ENCODE measurements at places on chromosomes 16 and 17.

- no peak overlapping the region for H3K27ac ChIP-seq
- H3K27me3 ChIP-seq = no peaks in the 10 kb centered on the region
- H3K36me3 ChIP-seq = no peaks in the 10 kb centered on the region
- no peak overlapping the region for H3K4me3 ChIP-seq
- no peak for DNase-seq
These were observed 63.7 kb upstream of the MRTFB start for GRCh38 chr16:14007450-14007849.

GRCh38 chr16:14194721-14195120 lies 123.6 kb downstream of the MRTFB start:
- H3K27ac ChIP-seq = no peak overlapping the region
- H3K27me3 ChIP-seq = no peaks in the 10 kb centered on the region
- no peaks in the 10 kb centered on the region for H3K36me3 ChIP-seq

GRCh38 chr16:12507366-12507765 lies 296.3 kb downstream of the CPPED1 start:
- no peaks in the 10 kb centered on the region for H3K27me3 ChIP-seq
- DNase-seq = no peak
- H3K4me3 ChIP-seq = no peak overlapping the region
- H3K36me3 ChIP-seq = no peaks in the 10 kb centered on the region
- no peak overlapping the region for H3K27ac ChIP-seq

- H3K4me3 ChIP-seq = peak overlapping the region; percentile 54
- H3K36me3 ChIP-seq = no peaks in the 10 kb centered on the region
- H3K4me1 ChIP-seq = peaks cover 4% of the 10 kb centered on the region
- H3K27ac ChIP-seq = no peak overlapping the region
- H3K27me3 ChIP-seq = peaks cover 45% of the 10 kb centered on the region
These were observed 998 bp upstream of the PRKCA start for GRCh38 chr17:66301367-66301863.

DNA sequence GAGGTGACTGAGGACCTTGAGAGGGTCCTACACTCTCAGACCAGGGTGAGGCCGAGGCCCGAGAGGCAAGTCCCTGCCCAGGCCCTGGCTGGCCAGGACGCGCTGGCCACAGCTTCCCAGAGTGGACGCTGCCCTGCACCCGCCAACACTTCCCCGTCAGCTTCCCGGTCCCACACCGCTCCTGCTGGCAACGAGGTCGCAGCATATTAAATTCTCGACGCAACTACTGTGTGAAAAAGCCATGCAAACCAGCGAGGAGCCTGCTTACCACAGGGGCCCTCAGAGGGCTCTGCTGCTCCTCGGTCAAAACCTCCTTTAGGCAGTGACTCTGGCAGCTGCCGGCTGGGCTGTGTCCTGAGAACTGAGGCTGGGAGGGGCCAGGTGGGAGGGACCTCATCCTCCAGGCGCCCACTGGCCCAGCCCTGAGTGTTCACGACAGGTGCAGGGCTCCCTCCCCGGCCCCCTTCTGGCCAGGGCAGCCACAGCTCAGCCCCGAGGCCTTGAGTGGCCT lies 2.1 kb upstream of the TEX19 start:
- H3K27me3 ChIP-seq = peaks cover 2% of the 10 kb centered on the region
- H3K36me3 ChIP-seq = no peaks in the 10 kb centered on the region
- peaks cover 3% of the 10 kb centered on the region for H3K4me1 ChIP-seq
- no peak overlapping the region for H3K4me3 ChIP-seq

GRCh38 chr17:41619036-41619926 lies 5.1 kb downstream of the KRT17 start:
- no peak overlapping the region for H3K4me3 ChIP-seq
- H3K27me3 ChIP-seq = no peaks in the 10 kb centered on the region
- H3K4me1 ChIP-seq = no peaks in the 10 kb centered on the region
- DNase-seq = no peak
- no peaks in the 10 kb centered on the region for H3K36me3 ChIP-seq

GRCh38 chr16:87126403-87127025 lies 190.7 kb downstream of the C16orf95 start:
- no peaks in the 10 kb centered on the region for H3K36me3 ChIP-seq
- H3K4me3 ChIP-seq = no peak overlapping the region
- H3K27ac ChIP-seq = no peak overlapping the region
- no peaks in the 10 kb centered on the region for H3K27me3 ChIP-seq
- no peak for DNase-seq
- no peaks in the 10 kb centered on the region for H3K4me1 ChIP-seq

DNA sequence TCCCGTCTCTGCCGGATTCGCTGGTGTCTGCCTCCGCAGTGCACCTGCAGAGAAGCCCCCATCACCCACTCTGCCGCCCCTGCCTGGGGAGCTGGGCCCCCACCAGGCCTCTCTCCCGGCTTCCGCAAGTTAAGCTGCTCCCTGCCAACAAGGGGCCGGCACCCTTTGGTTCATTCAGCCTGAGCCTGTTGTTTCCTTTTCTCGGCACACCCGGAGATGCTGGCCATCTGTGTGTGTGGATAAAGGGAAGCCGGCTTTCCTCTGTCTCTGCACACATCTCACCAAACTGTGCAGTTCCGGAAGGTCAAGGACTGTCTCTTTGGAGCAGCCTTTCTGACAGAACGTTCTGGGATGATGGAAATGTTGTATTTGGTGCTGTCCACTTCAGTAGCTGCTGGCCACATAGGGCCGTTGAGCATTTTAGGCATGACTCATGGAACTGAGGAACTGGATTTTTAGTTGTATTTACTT lies 6.8 kb downstream of the MAPK8IP3 start:
- no peak for DNase-seq
- H3K36me3 ChIP-seq = peaks cover 19% of the 10 kb centered on the region

DNA sequence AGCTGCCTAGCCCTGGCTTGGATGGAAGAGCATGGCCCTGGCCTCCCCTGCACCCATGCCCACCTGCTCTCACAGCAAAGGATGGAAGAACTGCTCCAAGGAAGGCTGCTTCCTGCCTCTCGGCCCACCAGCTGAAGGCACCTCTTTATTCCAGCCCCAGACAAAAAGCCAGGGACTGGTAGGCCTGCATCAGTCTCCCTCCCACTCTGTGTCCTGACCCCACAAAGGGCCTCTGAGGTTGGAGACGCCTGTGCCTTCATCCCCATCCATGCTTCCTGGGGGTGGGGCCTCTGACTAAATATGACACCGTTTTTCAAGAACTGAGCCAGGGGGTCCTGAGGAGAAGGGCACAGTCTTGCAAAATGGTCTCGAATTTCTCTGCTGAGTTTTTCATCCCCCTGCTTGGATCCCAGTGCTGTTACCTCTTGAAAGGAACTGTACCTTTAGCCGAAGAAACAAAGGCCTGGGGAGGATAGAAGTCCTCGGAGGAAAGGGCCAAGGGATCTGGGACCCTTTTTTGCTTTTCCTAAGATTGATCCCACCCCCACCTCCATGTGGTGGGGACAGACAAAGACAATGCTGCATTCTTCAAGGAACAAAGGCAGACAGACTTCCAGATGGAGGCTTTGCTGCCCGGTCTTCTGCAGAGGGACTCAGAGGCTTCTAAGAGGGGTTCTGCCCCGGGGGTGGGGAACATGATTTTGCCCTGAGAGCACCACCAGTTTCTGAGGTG lies 5.2 kb downstream of the C17orf50 start:
- no peak for DNase-seq
- peaks cover 13% of the 10 kb centered on the region for H3K4me1 ChIP-seq
- no peak overlapping the region for H3K4me3 ChIP-seq

- peaks cover 21% of the 10 kb centered on the region for H3K4me1 ChIP-seq
- peaks cover 16% of the 10 kb centered on the region for H3K36me3 ChIP-seq
- DNase-seq = no peak
- H3K4me3 ChIP-seq = peak overlapping the region; percentile 51
- H3K27me3 ChIP-seq = peaks cover 53% of the 10 kb centered on the region
These were observed 685 bp upstream of the MPG start for GRCh38 chr16:77273-77806.

DNA sequence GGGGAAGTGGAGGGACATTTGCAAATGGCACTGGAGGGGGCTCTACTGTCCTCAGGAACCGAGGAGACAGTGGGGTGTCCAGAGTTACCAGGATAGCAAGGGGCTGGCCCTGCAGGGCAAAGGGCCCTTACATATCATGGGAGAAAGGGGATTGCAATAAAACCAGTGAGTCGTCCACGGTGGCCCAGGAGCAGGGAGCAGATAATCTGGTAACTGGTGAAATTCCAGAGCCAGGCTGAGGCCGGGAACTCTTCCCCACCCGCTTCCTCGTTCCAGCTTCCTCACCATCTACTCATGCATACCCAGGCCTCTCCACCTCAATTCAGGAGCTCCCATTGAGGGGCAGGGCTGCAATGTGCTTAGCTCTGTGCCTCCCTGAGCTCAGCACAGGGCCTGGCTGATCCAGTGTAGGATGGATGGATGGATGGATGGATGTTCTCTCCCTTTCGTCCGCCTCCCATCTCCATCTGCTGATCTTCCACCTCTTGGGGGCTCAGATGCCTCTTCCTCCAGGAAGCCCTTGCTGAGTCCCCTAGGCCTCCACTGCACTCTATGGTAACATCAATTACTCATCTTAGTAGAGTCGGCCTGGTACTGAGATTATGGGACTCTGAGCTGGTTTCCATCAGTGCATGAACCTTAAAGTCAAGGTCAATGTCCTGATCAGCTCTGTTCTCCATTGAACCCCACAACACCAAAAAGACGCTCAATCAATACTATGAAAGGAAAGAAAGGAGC lies 41.2 kb upstream of the NDRG4 start:
- DNase-seq = no peak
- no peak overlapping the region for H3K4me3 ChIP-seq
- no peaks in the 10 kb centered on the region for H3K36me3 ChIP-seq

DNA sequence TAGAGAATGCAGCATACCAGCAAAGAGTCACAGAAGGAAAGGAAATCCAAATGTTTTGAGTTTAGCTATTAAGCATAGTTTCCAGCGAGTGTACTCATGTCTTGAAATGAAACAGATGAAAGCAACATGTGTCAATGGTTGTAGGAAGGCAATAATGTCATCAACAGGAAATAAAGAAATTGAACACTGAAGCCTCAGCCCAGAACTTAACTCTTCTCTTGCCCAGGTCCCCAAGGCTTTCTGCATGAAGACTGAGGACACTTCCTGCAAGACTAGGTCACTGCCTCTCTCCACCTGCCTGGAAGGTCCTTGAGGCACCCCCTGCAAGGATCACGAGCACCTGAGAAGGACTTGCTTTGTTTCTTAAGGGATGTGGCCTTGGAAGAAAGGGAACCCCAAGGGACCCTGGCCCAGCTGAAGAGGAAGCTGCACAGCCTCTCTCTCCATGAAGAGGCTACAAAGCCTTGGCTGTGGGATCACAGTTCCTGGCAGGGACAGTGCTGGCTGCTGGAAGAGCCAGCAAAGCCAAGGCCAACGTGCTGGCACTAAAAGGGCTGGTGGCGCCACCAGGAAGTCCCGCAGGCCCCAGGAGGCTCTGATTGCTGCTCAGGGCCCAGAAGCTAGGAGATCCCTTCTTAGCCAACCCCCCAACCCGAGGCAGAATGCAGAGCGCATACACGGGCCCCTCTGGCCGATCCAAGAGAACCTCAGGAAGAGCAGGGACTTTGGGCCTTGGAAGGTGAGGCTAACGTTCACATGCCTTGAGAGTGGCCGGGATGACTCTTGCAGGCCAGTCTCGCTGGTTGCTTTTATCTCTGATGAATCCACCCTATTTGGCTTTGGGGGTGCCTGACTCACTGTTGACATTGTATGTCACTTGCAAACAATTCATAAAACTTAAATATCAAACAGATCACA lies 23.4 kb upstream of the AXIN2 start:
- H3K4me1 ChIP-seq = peaks cover 24% of the 10 kb centered on the region
- no peaks in the 10 kb centered on the region for H3K27me3 ChIP-seq
- no peak for DNase-seq
- no peaks in the 10 kb centered on the region for H3K36me3 ChIP-seq

GRCh38 chr17:75457047-75457654 lies 716 bp downstream of the TMEM94 start:
- H3K4me3 ChIP-seq = peak overlapping the region; percentile 85
- H3K36me3 ChIP-seq = no peaks in the 10 kb centered on the region
- no peak overlapping the region for H3K27ac ChIP-seq
- DNase-seq = peak; percentile 19
- H3K27me3 ChIP-seq = no peaks in the 10 kb centered on the region

- no peak overlapping the region for H3K4me3 ChIP-seq
- no peak for DNase-seq
- no peaks in the 10 kb centered on the region for H3K4me1 ChIP-seq
- H3K27me3 ChIP-seq = no peaks in the 10 kb centered on the region
These were observed 13.3 kb downstream of the CNEP1R1 start for GRCh38 chr16:50038286-50038685.

DNA sequence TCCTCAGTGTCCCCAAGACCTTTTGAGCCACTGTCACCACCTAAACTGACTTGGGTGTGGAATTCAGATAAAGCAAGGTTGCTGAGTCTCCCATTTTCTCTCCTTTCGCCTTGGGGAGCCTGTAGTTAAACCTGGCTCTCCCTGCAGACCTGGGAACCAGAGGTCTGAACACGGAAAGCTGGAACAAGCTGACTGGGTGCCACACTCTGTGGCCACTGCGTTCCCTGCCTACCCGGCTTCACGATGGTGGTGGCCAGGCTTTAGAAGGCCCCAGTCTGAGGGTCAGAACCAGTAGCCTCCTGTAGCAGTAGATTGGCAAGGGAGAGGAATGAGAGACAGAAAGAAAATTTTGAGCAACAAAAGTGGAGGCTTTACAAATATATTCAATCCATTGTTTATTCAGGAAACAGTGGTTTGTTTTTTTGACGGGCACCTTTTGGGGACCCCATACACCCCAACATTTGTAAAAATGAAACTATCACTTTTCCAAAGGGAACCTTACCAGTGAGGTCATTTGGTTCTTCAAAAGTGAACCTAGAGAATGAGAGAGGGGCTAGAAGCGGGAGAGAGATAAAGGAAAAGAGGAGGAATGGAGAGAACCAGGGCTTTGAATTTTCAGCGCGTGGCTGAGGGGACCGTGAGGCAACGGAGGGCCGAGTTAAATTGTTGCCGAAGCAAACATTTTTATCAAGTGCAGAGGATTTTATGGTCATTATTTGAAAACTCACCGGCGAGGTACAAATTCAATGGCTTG lies 1.8 kb upstream of the HOXB8 start:
- no peak for DNase-seq
- peaks cover 22% of the 10 kb centered on the region for H3K4me1 ChIP-seq
- H3K27me3 ChIP-seq = peaks cover 90% of the 10 kb centered on the region
- H3K36me3 ChIP-seq = no peaks in the 10 kb centered on the region
- no peak overlapping the region for H3K27ac ChIP-seq
- H3K4me3 ChIP-seq = no peak overlapping the region

GRCh38 chr17:67433248-67433924 lies 56.3 kb downstream of the PITPNC1 start:
- peak overlapping the region; percentile 93 for H3K27ac ChIP-seq
- no peak overlapping the region for H3K4me3 ChIP-seq
- H3K27me3 ChIP-seq = no peaks in the 10 kb centered on the region
- H3K36me3 ChIP-seq = no peaks in the 10 kb centered on the region

DNA sequence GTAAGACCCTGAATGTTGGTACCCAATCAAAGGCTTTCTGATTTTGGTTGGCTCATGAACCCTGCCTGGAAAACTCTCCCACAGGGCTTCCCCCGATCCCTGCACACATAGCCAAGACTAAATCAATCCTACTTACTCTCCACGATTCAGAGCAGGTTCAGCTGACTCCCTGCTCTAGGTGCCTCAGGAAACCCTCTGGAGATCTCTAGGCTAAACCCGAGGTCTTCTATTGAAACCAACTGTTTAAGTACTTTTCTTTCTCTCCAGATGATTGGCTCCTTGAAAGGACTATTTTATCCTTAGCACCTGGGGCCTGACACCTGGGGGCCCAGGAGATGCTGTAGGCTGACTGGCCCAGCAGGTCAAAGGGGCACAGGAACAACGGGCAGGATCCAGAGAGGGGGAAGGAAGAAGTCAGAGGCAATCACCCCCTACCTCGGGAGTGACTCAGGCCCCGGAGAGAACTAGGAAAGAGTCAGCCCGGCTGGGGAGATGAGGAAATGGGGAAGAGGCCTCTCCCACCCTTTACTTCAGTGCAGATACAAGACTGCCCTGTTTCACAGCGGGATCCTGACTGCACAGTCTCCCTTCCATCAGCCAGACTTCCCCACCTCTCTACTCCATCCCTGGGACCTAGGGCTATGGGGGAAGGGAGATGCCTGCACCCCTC lies 2.0 kb downstream of the TBC1D10B start:
- peak overlapping the region; percentile 80 for H3K4me3 ChIP-seq
- no peaks in the 10 kb centered on the region for H3K27me3 ChIP-seq
- H3K27ac ChIP-seq = peak overlapping the region; percentile 36
- H3K4me1 ChIP-seq = peaks cover 54% of the 10 kb centered on the region

All from thymus (tissue), 14 donors.